ENCODE measurements at places on chromosomes 1 and 21.

- no peak for DNase-seq
Measured at GRCh38 chr1:6465461-6466005, 440 bp downstream of the TNFRSF25 start.

- no peak for DNase-seq
Measured at GRCh38 chr1:28341591-28341990, 12.8 kb downstream of the MED18 start.

DNA sequence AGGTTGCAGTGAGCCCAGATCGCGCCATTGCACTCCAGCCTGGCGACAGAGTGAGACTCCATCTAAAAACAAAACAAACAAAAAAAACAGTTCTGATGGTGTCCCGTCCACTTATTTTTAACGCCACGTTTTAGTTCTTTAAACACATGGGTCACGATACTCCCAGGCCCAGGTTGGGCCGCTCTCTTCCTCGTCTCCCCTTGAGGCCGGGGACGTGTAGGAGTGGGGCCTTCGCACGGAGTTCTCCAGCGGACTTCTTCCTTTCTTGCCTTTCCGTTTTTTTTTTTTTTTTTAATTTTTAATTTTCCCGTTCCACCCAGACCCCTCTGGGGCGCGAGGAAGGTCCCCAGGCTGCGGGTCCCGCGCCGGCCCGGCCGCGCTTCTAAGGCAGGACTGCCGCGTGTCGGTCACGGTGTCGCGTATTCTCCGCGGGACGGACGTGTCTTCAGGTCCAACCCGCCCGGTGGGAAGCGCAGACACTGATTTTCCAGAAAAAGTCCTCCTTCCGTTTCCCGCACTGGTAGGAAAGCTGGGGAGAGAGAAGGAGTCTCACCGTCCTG is 47.5 kb upstream of the SLC19A1 start:
- DNase-seq = no peak

DNA sequence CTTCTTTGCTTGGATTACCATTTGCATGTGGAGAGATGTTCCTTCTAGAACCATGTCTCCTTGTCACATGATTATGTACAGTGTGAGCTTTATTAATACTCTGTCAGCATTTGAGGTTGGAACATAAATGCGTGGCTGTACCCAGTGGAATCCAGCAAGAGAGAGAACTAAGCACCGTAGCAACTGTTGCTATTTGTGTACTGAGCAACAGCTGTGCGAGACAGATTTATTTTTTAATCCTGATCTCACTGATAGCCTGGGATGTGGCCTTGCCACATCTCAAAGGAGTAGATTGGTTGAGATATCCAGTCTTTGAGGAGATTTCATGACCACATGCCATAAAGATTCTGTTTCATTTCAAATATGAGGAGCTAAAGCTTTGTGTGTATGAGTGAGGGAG is 43.4 kb downstream of the KIF1B start:
- no peak for DNase-seq

DNA sequence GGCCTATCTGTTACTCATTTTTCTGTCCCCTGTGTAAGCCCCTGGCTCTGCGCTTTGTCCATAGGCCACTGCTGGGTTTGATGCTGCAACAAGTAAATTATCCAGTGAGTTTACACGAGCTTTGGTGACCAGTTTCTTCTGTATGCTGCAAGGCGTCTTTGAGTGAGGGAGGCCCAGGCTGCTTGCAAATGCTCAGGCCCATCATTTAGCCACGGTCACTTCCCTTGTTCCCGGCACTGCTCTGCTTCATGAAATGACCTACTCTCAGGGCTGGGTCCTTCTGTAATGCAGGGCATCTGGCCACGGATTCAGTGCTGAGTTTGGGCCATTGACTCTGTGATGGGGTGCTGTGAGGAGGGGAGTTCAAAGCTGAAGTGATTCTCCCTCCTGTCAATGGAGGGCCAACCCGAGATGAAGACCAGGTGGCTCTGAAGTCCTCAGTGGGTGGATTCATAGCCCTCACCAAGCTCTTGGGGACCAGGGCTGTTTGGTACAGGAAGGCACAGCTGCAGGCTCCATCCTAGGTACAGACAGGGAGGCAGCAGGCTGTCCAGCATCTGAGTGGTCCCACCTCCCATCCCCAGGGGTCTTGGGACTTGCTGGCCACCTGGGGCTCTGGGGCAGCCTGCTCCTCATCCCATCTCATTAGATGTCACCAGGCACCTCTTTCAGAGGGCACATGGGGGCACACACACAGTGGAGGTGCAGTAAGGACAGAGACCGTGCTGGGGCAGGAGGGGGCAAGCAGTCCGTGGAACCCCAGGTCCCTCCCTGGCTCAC is 21.7 kb downstream of the LHX4 start:
- no peak for DNase-seq

GRCh38 chr21:39161064-39161463 is 22.2 kb downstream of the PSMG1 start:
- no peak for DNase-seq

DNA sequence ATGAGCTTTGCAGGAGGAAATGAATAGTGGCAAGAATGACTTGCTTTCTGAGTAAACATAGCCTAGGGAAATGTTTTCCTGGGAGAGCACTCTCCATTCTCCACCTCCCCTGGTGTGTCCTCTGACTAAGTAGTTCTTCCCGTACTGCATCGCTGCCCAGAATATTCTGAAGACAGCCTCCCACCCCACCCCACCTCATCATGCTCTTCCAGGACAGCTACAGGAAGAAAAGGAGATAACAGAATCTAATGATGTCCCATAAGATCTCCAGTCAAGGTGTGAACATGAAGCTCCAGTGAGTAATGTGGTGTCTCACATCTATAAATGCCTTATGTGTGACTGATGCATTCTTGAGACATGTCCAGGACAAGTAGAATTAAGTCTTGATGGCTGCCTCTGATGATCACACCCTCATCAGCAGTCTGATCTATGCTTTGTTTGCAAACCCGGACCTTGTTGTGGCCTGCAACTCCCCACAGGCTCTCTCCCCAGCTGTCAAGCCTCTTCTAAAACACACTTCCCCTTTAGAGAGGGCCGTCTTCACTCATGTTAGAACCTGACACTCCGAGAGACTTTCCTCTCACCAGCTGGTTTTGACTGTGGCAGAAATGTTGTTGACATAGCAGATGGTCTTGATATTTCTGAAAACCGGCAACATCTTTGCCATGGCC is 183.0 kb downstream of the CYYR1 start:
- no peak for DNase-seq

GRCh38 chr1:198932351-198932991 is 293.6 kb downstream of the PTPRC start:
- DNase-seq = peak; percentile 88

DNA sequence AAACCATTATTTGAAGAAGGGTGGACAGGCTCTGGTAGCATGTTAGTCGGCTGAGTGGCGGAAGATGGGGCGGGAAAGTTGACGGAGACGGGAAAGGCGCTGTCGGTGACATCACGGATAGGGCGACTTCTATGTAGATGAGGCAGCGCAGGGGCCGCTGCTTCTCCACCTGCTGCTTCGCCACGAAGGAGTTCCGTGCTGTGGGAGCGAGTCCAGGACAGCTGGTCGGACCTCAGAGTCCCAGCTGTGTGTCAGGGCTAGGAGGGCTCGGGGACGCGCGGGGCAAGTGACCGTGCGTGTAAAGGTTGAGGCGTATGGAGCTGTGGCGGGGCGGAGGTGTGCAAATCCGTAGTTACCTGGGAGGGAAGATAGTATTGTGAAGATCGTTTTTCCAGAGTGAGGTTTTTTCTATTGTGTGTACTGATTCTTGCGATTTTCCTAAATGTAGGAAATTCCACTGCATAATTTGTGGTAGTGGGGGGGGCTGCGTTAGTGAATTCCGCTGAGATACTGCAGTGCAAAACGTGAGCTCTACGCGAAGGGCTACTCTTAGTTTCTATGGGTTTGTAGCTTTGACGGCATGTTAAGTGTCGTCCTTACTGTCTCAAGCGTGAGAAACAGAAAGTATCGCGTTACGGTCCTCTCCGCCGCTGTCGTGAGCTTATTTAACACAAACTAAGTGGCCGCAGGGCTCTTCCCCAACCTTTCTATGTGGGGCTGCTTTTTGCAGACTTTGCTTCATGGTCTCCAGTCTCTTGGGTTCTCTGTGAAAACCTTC is 111.2 kb upstream of the NBPF11 start:
- peak; percentile 26 for DNase-seq

DNA sequence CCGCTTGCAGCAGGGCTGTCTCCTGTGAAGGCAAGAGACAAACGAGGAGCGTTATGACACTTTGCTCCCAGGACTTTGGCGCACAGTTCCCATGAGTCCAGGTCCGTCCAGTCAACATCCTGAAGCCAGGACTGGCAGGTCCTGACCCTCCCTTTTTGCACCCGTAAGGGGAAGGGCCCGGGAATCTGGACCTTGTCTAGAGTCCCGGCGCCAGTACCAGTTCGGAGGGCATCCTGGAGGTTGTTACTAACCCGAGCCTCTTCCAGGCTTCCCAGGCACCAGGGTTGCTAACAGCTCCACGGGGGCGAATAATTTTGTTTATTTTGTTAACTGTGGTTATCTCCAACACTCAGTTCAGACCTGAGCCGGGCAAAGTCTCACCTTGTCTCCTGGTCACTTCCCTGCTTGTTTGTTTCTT is 682 bp upstream of the RWDD3 start:
- no peak for DNase-seq

- no peak for DNase-seq
Measured at GRCh38 chr1:228313536-228314277, 92.9 kb downstream of the TRIM11 start.

- no peak for DNase-seq
Measured at GRCh38 chr1:60894741-60895140, 187.6 kb upstream of the NFIA start.

- DNase-seq = no peak
Measured at GRCh38 chr1:3190256-3191041, 121.4 kb downstream of the PRDM16 start.

All from globus pallidus (tissue), 1 donor.